Naive thymus-derived CD8-positive, alpha-beta T cell (primary cell): ENCODE measurements at places on chromosomes 12 and 14. TPM values are rescaled to one million over a fixed set of nuclear protein-coding genes. Genes with fewer than 3 reads are reported as not detected.

SLC10A1 gene
- not detected for total RNA-seq

KRT79 gene
- not detected for total RNA-seq

TUBA1C gene
- total RNA-seq: 22.7 TPM

SIX6 gene
- total RNA-seq: not detected

DNA sequence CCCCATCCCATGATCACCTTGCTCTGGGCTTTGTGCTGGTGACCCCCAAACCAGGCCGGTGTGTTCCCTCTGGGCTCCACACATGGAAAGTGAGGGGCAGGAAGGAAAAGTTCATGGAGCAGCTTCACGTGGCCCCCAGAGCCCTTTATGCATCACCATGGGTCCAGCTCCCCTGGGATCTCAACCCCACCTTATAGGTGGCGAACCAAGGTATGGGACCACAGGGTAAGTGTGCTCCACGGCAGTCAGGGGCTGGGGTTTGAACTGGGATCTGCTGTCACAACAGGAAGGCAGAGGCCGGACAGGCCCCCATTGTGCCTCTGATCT is 7.4 kb upstream of the BEGAIN start:
- peaks cover 17% of the 10 kb centered on the region for H3K27me3 ChIP-seq
- H3K4me1 ChIP-seq: peaks cover 4% of the 10 kb centered on the region
- H3K27ac ChIP-seq: no peak overlapping the region
- no peak overlapping the region for H3K4me3 ChIP-seq

GRCh38 chr12:74066476-74066875 is 471.2 kb upstream of the ATXN7L3B start:
- H3K4me3 ChIP-seq: no peak overlapping the region
- no peaks in the 10 kb centered on the region for H3K36me3 ChIP-seq
- DNase-seq: no peak
- H3K4me1 ChIP-seq: no peaks in the 10 kb centered on the region
- no peak overlapping the region for H3K27ac ChIP-seq

DNA sequence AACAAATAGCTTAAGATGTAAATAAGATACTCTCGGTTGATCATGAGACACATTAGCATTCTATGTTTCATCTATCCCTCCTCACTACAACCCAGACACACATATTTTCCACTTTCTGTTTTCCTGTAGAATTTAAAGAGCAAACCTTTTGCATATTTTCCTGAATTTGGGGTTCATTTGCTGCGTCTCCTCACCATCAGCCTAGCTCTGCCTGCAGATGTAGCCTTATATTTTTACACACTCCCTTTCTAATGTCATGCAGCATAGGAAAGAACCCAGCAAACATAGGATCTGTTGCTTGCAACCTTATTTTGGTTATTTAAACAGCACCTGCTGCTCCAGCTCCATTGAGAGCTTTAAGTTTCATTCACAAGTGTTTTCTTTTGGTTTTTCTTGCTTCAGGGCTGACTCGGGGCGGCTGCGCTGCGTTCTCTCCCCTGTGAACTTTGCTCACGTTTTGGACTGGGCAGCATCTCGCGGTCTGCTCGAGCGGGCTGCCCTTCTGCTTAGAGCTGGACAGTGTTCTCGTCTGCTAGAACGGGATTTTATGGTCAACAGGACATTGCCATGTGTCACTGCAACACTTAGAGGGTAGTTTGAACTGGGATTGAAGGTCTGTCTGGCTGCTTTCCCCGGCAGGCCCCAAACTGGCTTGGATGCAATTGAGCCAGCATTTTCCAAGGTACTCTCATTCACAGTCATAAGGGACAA is 57.8 kb upstream of the VRK1 start:
- peaks cover 45% of the 10 kb centered on the region for H3K27me3 ChIP-seq
- no peak overlapping the region for H3K27ac ChIP-seq
- no peak for DNase-seq
- no peak overlapping the region for H3K4me3 ChIP-seq
- H3K4me1 ChIP-seq: peaks cover 15% of the 10 kb centered on the region
- H3K36me3 ChIP-seq: no peaks in the 10 kb centered on the region

GRCh38 chr12:124303579-124304313 is 8.9 kb downstream of the RFLNA start:
- DNase-seq: no peak
- peaks cover 8% of the 10 kb centered on the region for H3K27me3 ChIP-seq
- no peak overlapping the region for H3K4me3 ChIP-seq
- H3K27ac ChIP-seq: no peak overlapping the region

DNA sequence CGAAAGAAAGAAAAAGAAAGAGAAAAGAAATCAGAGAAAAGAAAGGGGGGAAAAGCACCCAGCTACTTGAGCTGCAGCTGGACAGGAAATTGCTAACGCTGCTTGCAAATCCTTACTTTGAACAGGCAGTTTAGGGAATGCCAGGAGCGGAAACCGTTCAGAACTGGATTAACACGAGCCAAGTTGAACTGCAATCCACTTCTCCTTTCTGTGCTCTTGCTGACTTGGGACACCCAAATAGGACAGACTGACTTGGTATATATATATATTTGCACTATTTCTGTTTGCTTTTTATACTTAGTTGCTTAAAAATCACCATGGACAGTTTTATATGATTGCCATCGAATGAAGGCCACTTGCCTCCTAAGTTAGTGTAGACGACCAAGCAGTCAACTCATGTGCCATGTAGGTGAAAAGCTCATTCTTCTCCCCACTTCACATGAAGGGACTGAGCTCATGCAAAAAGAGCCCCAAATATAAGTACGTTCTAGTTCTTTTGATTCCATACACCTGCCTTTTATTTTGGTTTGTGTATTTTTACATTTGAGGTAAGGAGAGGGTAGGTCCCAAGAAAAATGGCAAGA is 5.5 kb downstream of the DUSP6 start:
- peaks cover 2% of the 10 kb centered on the region for H3K27me3 ChIP-seq
- no peak for DNase-seq

DNA sequence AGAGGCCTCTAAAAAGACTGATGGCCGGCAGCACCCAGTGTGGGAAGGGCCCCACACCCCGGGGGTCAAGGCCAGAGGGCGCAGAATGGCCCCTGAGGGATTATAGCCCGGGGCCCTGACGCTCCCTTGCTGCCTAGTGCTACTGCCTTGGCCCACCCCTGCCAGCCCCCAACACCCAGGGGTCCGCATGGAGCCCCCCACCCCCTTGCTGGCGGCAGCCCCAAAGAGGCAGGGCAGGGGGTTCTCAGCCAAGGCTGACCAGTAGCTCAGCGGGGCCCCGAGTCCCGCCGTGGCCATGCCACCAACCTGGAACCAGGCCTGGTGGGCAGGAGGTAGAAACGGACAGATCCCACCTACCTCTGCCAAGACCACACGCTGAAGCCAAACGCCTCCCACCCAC is 73.1 kb upstream of the FBRSL1 start:
- peaks cover 5% of the 10 kb centered on the region for H3K4me1 ChIP-seq
- no peak for DNase-seq
- no peaks in the 10 kb centered on the region for H3K36me3 ChIP-seq
- H3K27ac ChIP-seq: no peak overlapping the region
- H3K27me3 ChIP-seq: no peaks in the 10 kb centered on the region
